HS-27A (cell line): ENCODE measurements at places on chromosomes 1 and 21.

- DNase-seq: no peak
Observed at GRCh38 chr1:32622806-32623681, 27.3 kb downstream of the ZBTB8OS start.

GRCh38 chr1:156055281-156056048 is 883 bp downstream of the LAMTOR2 start:
- DNase-seq: no peak

GRCh38 chr1:153122831-153123421 is 9.6 kb upstream of the SPRR2F start:
- no peak for DNase-seq

DNA sequence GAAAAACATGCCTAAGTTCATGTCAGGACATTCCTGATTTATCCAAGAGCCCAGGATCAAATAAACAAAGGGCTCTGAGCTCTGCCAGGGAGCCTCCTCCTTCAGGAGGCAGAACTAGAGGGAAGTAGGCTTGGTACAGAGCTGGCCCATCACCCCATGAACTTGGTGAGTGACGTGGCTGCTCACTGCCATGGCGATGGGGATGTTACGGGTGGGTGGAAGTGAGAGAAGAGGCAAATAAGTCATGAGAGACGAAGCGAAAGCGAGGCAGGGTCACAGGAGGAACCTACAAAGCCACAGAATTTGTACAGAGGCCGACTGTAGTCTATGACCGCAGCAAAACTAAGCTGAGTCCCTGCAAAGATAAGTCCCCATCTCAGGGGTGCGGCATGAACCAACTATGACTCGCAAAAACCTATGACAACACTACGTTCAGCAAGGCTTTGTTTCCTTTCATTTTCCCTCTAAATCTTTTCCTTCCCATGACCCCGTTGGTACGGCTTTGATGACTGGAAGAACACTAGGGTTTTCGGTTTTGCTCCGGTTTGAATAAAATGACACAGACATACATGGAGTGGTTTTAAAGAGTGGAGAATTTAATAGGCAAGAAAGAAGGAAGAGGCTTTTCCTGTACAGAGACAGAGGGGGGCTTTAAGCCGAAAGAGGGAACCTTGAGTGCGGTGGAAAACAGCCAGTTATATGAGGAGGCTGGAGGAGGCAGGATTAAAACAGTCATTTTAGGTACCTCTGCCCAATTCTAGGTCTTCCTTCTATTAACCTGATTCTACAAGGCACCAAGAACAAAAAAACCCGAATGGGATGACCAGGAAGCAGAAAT is 74.1 kb downstream of the CD46 start:
- DNase-seq: no peak

DNA sequence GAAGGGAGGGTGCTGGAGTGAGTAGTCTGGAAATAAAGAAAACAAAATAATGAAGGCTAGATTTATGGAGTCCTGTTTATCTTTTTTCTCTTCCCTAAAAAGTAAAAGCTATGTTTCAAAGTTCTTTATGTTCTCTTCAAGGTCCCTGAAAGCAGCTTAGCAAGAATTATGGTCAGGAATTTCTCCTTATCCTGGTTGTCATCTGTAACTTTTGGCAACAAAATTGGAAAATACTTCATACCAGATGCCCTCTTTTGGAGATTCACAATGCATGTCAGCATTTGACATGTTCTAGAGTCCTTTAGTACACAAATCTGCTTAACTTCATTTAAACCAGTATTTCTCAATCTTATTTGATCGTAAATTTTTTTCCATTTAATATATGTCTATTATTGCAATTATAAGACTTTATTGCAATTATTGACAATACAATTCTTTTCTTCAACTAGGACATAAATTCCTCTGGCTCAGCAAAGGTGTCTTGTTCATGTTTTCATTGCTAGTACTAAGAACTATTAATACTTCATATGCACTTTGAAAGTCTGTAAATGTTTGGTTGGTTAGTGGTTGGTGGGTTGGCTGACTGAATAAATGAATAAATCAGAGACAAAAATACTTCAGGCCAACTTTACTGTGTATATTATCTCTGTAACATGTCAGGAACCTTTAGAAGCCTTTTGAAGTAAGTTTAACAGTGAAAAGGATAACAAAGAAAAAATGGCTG is 101.5 kb downstream of the ATP1B1 start:
- DNase-seq: no peak

GRCh38 chr1:34380526-34381124 is 203.9 kb downstream of the C1orf94 start:
- no peak for DNase-seq

DNA sequence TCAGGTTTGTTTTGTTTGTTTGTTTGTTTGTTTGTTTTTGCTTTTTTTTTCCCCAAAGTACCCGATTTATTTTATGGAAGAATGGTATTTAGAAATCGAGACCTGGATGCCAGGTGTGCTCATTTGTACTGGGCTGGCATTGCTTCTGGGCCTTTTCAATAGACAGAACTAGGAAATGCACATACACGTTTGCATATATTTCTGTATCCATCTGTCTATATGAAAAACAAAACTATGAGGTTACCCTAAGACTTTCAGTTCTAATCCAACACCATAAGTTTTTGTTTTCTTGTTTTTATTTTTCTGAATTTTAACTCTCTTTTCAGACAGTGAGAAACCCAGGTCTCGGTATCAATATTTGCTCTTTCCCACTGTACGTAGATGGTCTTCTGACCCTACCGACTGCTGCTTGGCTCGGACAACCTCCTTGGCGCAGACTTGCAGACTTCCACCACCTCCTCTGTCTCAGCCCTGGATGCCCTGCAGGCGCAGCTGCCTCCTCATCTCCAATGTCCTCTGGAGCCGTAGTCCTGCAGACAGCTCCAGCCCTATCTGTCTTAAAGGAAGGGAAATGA is 171.7 kb downstream of the NEK7 start:
- no peak for DNase-seq

DNA sequence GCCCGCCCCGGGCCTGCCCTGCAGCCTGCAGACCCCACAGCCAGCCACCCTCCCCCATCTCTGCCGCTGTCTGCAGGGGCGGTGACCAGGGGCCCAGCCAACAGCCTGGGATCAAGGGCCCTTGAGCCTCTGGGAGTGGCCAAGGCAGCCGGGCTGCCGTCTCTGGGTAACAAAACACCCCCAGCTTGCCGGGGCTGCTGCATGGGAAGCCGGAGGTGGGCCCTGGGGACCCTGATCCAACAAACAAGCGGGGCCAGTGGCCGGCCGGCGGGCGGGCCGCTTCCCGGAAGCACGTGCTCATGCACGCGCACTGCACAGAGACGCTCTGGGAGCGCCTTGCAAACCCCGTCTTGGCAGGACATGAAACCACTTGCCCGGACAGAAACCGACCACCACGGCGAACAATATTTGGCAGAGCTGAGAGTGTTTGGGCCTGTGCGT is 13.2 kb downstream of the MEGF6 start:
- DNase-seq: no peak

GRCh38 chr1:1123581-1124507 is 8.0 kb upstream of the C1orf159 start:
- DNase-seq: no peak

DNA sequence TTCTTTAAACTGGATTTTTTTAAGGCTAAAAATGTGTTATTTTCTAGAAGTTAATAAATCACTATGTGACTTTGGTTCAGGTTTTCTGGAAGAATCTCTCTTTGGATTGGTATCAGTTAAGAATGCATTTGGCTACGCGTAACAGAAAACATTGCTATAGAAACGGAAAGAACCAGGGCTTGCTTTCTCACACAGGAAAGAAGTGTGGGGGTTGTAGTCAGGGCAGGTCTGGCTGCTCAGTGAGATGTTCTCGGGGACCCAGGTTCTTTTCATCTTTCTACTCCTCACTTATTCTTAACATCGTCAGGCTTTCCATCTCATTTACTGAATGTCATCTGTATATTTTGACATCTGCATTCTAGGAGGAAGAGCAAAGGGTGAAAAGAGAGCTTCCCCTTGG is 191.4 kb downstream of the ZBTB18 start:
- DNase-seq: no peak

DNA sequence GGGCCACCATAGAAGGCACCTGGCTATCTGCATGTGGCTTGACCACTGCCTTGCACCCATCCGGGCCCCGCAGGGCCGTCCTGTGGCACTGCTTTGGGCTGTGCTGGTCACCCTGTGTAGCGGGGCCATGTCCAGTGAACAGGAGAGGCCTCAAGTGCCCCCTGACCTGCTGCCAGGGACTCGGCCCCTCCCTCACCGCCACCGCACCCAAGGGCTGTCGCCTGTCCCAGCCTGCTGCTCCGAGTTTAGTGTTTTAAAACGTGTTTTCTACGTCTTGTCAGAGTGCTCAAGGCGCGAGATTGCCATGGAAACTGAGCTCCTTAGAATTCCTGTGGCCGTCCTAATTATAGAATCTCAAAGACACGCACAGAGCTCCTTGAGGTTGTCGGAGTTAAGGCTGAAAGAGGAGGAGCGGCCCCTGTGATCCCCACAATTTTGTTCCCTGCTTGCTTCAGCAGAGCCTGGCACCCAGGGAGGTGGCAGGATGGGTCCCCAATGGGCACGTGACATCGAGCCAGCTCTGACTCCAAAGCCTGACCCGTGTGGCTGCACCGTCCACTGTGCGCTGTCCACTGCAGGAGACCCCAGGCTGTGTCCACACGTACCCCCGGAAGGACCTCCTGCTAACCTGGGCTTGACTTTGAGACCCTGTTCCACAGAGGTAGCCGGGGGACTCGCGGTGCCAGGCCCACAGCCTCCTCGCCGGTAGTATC is 66.2 kb downstream of the FAAP20 start:
- DNase-seq: no peak

GRCh38 chr1:59013276-59013927 is 229.6 kb upstream of the JUN start:
- DNase-seq: no peak

DNA sequence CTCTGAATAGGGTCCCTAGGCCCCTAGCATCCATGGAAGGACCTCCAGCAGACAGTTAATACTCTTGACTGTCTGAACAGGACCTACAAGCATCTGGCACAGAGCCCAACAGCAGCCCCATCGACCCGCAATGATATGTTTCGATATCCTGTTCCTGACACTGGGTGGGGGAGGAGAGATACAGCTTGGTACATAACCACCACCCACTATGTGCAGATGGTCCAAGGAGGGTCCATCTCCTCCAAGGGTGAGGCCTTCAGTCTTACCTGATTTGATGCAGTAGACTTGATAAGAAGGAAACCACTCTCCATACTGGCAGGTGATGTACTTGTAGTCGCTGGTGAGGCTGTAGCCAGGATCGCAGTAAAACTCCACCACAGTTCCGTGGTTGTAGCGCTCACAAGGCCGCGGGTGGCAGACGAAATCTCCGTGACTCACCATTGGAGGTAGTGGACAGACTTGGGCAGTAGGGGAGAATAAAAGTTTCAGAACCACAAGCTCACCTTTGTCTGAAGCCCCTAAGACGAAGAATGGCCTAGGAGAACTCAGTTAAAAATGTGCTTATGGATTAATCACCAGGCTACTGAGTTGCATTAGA is 86.0 kb upstream of the TLR5 start:
- no peak for DNase-seq

DNA sequence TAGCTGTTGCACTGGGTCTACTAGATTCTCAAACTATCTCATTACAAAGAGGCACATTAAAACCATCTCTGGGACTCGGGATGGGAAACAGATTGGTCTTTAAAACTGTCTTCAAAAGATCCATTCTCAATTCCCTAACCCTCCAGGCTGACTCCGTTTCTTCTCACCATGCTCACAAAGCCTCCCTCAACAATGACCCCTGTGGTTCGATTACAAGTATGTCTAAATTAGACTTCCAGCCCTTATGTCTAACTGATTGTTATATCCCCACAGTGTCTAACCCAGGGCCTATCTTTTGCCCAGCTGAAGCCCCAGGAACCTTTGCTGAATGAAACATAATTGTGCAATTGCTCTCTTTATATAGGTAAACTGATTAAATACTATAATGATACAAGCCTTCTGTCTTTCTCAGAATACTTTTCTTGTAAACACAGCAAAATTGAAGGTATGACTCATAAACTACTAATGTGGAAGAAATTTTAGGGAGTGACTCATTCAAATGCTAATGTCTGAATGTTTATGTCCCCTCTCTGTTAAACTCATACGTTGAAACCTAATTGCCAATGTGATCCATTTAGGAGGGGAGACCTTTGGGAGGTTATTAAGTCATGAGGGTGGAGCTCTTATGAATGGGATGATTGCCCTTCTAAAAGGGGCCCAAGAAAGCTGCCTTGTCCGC is 65.6 kb upstream of the DAB1 start:
- DNase-seq: no peak

DNA sequence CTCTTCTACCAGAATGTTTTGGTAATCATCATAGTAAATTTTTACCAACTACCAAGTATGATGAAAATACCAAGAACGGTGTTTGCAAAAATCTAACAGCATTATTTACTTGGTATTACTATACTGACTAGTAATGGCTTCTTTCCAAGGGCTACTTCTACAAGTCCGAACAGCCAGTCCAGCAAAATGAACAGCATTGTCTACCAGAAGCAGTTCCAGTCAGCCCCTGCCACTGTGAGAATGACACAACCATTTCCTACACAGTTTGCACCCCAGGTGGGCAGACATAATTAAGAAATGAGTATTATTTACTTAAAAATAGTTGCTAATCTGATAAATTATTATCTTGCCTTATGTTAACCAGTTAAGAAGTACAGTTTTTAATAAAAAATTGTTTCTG is 33.8 kb upstream of the MYOCOS start:
- no peak for DNase-seq

DNA sequence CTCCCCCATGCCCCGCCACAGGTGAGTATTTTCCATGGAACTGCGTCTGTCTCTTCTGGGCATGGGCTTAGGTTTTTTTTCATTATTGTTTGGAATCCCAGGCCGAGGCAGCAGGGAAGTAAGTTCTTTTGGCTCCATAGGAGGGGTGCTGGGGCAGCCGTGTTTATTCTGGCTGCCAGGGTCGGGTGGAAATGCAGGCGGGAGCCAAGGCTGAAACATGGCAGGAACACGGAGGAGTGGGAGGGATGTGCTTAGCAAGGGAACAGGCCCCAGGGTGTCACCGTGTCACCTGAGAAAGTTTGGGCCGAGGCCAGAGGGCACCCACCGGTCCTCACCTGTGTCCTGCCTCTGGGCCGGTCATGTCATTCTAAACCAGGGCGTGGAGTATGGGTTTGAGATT is 4.5 kb upstream of the DHRS3 start:
- DNase-seq: no peak

GRCh38 chr1:92544756-92545165 is 58.0 kb upstream of the GFI1 start:
- no peak for DNase-seq

GRCh38 chr21:38144193-38144592 is 112.6 kb upstream of the KCNJ15 start:
- DNase-seq: no peak

GRCh38 chr1:34276606-34277005 is 99.9 kb downstream of the C1orf94 start:
- DNase-seq: no peak

GRCh38 chr1:206784471-206784903 is 12.2 kb upstream of the IL10 start:
- no peak for DNase-seq

DNA sequence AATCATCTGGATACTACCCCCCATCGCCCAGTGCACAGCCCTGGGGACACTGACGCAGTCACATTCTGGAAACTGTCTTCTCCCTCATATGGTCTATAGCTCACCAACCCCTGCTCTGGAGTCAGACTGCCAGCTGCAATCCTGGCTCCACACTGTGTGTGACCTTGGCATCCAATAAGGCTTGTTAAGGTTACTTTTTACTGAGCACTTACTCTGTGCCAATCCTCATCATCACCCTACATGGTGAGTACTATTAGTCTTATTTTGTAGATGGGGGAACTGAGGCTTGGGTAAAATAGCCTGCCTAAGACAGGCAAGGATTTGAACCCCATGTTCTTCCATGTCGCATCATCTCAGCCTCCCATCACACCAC is 34.9 kb downstream of the AHDC1 start:
- DNase-seq: no peak
